Hepatic stellate cell (primary cell): ENCODE measurements at places on chromosomes 4 and X.

- DNase-seq = no peak
Measured at GRCh38 chrX:74162199-74162598, 141.8 kb upstream of the ZCCHC13 start.

DNA sequence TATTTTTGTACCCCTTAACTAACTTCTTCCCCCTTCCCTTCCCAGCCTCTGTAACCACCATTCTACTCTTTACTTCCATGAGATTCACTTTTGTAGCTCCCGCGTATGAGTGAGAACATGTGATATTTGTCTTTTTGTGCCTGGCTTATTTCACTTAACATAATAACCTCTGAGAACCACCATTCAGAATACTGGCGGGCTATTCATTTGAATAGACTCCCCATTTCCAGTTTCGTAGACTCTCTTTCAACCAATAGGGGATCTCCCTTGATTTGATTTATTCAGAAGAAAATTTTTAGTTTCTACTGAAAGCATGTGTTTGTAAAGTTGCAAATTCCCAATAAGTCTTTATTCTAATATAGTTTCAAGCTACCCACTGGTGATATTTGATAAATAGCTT is 117.2 kb downstream of the GATB start:
- no peak for DNase-seq

- DNase-seq = peak; percentile 36
Measured at GRCh38 chrX:8748855-8749254, 16.9 kb upstream of the ANOS1 start.

DNA sequence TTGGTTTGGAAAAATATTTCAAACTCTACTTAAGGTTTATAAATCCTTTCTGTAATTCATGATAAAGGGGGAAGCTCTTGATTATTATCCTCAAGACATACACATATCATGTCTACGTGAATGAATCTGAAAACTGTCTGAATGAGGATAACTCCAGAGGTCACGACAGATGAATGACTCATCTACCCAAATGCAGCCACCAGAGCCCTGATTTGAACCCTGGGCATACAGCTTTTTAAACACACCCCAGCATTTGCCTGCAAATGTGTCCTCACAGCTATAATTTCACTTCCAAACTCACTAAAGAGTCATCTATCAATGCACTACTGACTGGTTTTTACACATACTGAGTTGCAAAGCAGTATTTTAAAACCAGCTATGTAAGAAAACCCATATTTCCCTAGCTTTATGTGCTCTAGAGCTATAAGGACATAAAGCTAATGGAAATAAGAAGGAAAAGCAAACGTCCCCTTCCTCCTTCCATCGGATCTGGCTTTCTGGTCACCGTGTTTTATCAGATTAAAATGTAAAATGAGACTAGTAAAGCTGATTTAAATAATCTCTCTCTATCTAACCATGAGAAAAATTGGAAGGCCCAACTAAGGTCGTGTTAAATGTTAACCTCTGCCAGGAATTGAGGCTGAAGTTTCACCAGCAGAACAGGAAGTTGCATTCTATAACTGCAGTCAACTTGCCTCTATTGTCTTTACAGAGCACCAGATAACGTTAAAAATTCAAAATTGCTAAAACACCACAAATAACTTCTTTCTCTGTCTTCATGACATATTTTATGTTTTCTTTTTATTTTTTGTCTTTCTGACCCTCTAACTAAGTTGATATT is 63.1 kb upstream of the SPP1 start:
- DNase-seq = no peak

GRCh38 chrX:42857766-42858165 is 79.8 kb upstream of the PPP1R2C start:
- DNase-seq = no peak

DNA sequence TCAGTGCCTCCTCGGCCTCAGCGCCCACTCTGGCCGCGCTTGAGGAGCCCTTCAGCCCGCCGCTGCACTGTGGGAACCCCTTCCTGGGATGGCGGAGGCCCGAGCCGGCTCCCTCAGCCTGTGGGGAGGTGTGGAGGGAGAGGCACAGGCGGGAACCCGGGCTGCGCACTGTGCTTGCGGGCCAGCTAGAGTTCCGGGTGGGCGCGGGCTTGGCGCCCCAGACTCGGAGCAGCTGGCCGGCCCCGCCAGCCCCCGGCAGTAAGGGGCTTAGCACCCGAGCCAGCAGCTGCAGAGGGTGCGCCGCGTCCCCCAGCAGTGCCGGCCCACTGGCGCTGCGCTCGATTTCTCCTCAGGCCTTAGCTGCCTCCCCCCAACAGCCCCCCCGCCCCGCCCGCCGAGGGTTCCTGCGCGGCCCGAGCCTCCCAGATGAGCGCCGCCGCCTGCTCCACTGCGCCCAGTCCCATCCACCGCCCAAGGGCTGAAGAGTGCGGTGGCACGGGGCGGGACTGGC is 1137.0 kb downstream of the PCDH18 start:
- DNase-seq = no peak

DNA sequence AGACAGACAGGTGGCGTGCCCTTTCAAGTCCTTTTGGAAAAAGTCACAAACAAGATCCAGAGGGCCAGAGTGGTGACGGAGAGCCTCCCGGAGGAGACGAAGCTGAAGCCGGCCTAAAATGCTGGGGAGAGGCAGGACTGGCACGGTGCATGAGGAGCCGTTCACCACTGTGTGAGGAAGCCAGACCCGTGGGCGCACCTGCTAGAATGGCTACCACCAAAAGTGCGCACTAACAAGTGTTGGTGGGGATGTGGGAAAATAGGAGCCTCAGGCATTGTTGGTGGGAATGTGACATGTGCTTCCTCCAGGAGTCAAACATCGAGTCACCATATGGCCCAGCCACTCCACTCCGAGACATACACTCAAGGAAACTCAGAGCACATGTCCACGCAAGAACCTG is 67.4 kb upstream of the HELT start:
- no peak for DNase-seq

- no peak for DNase-seq
Measured at GRCh38 chr4:134740290-134740689, 538.7 kb upstream of the PABPC4L start.

GRCh38 chr4:157674699-157675098 is 454.2 kb downstream of the GRIA2 start:
- DNase-seq = no peak

- no peak for DNase-seq
Measured at GRCh38 chr4:766559-767283, 59.2 kb downstream of the CPLX1 start.

GRCh38 chr4:156036496-156036895 is 82.8 kb upstream of the CTSO start:
- DNase-seq = no peak

DNA sequence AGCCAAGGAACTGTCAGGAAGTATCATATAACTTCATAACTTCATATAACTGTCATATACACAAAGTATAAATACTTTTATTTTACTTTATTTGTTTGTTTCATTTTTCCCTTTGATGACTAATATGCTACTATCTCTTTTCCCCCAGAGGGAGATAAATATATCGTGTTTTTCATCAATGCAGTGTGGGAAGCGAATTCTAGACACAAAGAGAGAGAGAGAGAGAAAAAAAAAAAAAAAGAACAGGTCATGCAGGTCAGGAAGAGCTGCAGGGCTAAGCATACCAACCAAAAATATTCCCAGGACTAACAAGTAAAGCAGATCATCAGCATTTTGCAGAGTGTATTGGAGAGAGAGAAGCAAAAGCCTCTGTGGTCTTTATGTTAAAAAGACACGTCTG is 1849.2 kb downstream of the STIM2 start:
- DNase-seq = no peak

GRCh38 chrX:147803948-147804347 is 107.8 kb upstream of the FMR1 start:
- DNase-seq = no peak

- no peak for DNase-seq
Measured at GRCh38 chr4:150782311-150782710, 200.4 kb downstream of the MAB21L2 start.

DNA sequence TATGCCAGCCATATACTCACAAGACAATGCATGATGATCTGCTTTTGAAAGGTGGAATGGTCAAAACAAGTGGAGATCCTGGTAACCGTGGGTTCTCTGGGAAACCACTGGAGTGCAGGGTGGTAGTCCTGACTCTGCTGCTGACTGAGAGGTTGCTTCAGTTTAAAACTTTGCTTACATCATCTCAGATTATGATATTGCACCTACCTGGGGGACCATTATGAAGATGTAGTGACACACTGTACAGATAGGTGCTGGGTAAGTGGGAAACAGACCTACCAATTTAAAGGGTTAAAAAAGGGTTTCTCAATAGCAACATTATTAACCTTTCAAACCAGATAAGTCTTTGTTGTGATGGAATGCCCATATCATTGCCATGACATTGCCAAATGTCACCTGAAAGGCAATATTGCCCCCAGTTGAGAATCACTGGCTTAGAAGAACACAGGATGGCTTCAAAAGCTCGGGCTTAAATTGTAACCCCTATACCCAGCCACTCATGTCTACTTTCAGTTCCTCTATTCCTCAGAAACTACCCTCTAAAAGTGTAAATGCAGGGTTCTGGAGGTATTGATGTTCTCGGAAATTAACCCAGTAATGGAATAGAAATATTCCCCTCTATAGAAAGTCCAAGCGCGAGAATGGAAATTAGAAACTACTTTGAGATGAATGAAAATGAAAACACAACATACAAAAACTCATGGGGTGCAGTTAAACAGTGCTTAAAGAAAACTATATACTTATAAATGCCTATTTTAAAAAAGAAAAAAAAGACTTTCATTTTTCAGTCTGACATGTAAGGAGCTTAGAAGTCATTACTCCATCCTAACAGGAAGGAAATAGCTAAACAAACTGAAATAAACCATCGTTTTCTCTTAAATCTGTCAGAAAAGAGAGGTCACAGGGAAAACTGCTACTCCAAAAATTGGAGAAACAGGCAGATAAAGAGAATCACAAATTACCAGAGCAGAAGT is 65.8 kb downstream of the ARHGEF6 start:
- DNase-seq = no peak

DNA sequence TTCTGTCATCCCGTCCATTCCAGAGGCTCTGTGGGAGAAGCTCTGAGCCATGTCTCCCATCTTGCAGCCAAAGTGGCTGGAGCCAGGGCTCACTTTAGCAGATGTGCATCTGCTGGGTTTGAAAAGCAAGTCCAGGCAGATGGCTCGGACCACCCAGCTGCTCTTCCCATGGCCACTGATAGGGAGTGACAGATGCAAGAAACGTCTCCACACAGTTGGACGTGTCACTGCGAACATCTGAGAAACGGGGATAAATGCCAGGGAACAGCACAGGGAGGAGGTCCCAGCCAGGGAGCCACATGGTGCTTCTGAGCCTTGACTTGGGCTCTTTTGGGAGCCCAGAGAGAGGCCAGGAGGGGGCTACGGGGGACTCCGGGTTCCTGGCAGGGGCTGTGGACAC is 242.3 kb downstream of the AFAP1 start:
- no peak for DNase-seq

- DNase-seq = no peak
Measured at GRCh38 chr4:53532521-53532920, 58.8 kb downstream of the LNX1 start.

- no peak for DNase-seq
Measured at GRCh38 chrX:143435916-143436315, 81.4 kb downstream of the SPANXN3 start.

DNA sequence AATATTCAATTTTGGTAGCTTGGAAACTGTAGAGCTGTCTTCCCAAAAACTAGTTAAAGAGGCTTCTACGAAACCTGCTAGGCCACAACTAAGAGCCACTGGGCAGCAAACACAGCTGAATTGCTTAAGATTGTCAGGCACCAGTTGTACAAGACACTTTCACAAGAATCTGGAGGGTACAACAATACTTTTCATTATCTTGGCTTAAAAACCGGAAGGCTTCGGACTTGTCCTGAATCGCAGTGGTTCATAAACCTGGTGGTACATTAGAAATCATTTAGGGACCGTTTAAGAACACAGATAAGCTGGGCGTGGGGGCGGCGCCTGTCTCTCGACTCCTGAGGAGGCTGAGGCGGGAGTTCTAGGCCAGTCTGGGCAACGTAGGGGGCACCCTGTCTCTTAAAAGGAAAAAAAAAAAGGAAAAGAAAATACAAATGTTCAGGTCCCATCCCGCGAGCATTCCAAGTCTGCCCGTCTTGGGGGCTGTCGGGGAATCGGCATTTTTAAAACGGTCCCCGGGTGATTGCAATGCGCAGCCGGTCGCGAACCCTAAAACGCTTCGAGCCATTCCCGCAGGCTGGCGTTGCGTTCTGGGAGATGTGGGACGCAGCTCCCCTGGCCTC is 763 bp downstream of the PYURF start:
- peak; percentile 36 for DNase-seq

GRCh38 chr4:170229006-170229405 is 139.2 kb upstream of the AADAT start:
- no peak for DNase-seq

DNA sequence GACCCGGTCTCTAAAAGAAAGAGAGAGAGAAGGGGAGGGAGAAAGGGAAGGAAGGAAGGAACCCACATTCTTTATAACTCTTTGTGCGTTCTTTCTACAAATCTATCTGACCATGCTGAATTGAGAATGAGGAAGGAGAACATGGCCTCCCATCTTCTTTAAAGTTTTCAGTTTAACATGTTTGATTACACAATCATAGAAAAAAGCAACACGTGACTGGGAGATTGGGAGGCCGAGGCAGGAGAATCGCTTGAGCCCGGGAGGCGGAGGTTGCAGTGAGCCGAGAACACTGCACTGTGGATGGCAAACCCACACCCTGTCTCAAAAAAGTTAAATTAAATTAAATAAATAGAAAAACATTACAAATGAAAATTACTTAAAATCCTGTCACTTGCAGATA is 254.5 kb downstream of the RAPGEF2 start:
- no peak for DNase-seq

DNA sequence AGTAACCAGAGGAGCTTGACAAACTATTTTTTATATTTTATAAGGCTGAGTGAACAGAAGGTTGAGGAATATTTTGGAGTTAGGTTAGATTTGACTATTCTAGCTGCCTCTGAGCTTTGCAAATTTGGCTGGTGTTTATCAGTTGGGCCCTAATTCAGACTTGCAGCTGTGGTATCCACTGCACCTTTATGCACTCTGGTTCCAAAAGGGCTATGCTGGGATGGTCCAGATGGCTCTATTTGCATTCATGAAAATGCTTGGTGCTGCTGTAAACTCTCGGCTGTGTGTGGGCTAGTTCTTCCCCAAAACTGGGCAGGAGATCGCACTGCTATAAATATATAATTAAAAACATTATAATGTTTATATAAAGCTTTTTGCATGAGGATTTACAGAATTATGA is 106.3 kb downstream of the REPS2 start:
- no peak for DNase-seq

DNA sequence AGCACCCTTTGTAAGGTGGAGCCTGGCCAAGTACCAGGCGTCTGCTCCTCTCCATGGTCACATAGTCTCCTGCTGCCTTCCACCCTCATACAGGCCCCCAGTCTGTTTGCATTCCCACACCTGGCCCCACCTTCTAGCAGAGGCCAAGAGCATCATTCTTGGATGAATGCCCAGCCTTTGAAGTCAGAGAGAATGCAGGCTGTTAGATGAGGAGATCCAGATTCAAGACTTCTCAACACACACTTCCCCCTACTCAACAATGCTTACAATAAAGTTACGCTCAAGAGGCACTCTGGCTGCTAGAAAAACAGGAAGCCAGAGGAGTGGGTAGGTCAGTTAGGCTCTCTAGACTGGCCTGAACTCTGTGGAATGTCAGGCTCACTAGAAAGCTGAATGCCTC is 43.3 kb downstream of the SHROOM4 start:
- no peak for DNase-seq

GRCh38 chrX:1463581-1463980 is 10.9 kb upstream of the ASMTL start:
- DNase-seq = no peak

GRCh38 chrX:69120476-69120875 is 44.8 kb downstream of the PJA1 start:
- DNase-seq = no peak
